ENCODE measurements at places on chromosomes 6 and 20.
A peak's percentile ranks its signal among the peaks of the same experiment; 100 is the strongest.

DNA sequence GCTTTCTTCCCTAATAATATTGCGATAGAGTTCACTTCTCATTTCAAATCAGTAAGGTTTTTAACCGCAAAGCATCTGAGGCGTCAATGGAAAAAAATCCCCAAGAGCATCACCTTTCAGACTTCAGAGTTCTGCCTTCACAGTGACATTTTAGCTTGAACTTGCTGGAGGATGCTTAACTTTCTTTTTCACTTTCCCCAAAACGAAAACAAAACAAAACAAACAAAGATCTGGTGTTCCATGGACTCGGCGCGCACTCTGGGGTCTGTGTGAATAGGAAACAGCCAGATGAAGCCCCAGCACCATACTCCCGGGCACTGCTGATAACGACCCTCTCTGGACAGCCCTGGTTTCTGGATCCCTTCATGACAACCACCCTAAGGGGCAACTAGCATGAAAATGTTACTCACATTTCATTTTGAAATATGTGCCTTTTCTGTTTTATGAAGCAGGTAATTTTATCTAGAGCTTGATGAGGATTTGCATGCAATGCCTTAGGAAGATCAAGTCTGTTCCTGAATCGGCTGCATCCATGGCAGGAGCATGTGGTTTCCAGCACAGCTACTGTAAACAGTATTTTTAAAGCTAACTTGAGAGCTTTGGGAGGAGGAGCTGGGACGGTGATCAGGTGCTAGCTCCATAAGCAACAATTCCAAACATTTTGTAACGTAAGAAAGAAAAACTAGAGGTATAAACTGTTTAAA, 44.5 kb downstream of the RAMACL start:
- DNase-seq = no peak

DNA sequence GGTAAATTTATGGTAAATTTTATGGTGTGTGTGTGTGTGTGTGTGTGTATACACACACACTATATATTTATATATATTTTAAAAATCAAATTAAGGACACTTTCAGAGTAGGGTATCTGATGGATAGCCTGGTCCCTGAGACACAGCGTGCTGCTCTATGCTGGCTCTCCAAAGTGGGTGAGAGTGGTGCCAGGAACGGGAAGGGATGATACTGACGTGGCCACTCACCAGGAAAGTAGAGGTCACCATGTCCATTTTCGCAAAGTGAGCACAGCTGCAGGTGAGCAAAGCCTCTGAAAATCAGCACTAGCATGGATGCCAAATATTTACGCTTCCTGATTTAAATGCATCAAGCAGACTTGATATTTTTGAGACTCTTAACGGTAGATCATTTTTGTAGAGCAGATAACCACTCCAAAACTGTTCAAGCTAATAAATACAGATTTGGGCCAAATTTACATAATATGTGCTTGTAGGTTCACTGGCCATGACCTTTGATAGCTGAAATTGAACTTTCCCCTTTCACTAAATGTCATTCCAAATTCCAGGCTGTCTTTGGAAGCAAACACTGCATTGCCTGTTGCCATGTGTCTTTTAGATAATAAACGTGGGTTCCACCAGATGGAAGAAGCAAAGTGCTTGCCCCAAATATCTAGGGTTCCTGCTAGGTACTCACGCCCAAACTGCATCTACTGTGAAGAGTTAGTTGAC, 116.6 kb downstream of the ATXN1 start:
- no peak for DNase-seq

- no peak for DNase-seq
Observed at GRCh38 chr6:54681987-54682386, 164.6 kb upstream of the FAM83B start.

GRCh38 chr6:149910721-149911151, 12.2 kb downstream of the RAET1G start:
- DNase-seq = no peak

GRCh38 chr20:58389324-58389967, 417 bp downstream of the VAPB start:
- peak; percentile 68 for DNase-seq

DNA sequence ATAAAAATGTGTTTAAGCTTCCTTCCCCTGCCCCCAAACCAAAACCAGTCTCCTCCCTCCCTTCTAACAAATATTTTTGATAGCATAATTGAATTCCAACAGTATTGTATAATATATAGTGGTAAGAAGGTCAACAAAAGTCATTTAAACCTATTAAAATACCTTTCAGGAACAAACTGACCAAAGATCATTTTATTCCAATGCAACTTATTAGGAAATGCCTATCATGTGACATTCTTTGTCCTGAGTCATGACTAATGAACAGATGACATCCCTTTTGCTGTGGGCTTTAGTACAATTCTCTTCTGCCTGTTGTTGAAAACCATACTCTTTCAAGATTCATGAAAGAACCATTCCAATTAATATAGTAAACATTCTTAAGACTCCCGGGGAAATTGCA, 51.5 kb upstream of the TRAF3IP2 start:
- DNase-seq = no peak

- no peak for DNase-seq
Observed at GRCh38 chr6:83258517-83258916, 65.4 kb downstream of the RWDD2A start.

DNA sequence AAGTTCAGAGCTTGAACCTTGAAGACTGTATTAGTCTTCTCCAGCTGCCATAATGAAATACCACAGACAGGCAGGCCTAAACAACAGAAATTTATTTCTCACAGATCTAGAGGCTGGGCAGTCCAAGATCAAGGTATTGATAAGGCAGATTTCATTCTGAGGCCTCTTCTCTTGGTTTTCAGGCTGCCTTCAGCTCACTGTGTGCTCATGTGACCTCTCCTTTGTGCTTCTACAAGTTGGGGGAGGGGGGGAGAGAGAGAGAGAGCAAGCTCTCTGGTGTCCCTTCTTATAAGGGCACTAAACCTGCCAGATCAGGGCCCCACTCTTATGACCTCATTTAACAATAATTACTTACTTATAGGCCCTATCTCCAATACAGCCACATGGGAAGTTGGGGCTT, 102.6 kb upstream of the RSPO3 start:
- DNase-seq = no peak

DNA sequence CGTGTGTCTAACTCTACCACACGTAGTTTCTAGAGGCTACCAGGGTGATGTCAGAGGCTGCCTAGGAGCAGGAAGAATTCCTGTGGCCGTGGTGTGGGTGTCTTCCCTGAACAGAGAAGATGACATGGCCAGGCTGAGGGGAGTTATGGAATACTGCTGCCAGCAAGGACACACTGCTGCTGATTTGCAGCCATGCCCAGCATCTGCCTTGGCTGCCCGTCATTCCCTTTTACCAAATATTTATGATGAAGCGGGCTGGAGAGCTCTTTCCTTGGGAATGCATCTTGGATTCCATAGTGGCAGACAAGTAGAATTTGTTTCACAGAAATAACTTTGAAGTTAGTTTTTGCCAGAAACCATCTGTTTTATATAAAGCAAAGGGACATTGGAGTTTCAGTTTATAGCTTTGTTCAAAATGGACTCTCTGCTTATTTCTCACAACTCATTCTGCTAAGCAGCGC, 80.8 kb upstream of the VSTM2L start:
- DNase-seq = no peak

DNA sequence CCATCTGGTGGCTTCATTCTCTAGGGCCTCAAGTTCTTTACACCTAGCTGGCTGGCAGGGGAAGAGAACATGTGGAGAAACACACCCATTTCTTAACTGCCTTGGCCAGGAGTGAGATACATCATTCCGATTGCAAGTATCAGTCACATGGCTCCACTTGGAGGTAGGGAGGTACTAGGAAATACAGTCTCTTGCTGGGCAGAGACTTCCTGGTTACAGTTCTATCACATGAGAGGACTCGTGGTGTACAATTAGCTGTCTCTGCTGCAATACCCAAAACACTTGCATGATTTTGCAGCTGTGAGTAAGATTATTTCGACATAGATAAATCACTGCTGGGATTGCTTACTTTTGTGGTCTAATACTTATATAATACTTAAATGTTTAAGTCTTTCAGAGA, 51.1 kb downstream of the GTF2H5 start:
- DNase-seq = peak; percentile 58

- no peak for DNase-seq
Observed at GRCh38 chr6:122701666-122702065, 77.8 kb upstream of the FABP7 start.

DNA sequence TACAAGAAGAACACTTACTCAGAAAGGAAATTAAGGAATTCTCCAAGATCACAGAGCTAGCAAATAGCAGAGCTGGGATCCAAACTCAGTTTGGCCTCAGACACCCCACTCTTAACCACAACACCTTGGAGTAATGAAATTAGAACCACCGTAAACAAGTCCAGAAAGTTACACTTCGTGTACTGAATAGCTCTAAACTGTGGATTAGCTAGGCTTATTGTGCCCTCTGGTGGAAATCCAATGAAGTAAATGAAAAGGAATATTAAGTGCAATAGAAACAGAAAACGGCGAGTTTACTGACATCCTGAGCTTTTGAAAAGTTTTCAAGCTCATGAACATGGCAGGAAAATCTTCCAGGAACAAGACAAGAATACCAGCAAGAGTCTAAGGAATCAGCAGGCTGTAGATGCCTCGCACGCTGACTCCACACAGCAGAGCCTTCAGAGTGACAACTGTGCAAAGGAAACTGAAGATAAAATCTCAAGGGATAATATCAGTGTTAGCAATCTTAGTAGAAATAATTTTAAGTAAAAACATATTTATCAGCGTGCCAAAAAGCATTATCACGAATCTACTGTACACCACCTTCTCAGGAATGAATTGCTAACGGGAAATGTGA, 34.6 kb downstream of the FBXO5 start:
- peak; percentile 79 for DNase-seq

DNA sequence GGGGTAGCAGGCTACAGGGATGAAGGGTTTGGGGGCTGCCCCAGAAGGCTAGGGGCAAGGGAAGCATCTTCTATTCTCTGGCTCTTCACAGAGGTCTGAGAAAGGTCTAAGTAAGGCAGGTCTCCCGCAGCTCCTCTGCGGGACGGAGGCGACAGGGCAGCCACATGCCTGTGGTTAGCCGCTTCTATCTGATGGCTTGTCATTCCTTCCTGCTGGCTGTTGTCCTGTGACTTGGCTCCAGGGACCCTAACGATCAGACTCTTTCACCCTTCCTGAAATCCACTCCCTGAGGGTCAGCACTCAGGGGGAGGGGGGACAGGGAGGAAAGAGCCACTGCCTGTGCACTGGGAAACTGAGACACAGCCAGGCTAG, 673 bp downstream of the CST7 start:
- peak; percentile 75 for DNase-seq

GRCh38 chr6:10482636-10483257, 38.4 kb upstream of the GCNT2 start:
- no peak for DNase-seq

DNA sequence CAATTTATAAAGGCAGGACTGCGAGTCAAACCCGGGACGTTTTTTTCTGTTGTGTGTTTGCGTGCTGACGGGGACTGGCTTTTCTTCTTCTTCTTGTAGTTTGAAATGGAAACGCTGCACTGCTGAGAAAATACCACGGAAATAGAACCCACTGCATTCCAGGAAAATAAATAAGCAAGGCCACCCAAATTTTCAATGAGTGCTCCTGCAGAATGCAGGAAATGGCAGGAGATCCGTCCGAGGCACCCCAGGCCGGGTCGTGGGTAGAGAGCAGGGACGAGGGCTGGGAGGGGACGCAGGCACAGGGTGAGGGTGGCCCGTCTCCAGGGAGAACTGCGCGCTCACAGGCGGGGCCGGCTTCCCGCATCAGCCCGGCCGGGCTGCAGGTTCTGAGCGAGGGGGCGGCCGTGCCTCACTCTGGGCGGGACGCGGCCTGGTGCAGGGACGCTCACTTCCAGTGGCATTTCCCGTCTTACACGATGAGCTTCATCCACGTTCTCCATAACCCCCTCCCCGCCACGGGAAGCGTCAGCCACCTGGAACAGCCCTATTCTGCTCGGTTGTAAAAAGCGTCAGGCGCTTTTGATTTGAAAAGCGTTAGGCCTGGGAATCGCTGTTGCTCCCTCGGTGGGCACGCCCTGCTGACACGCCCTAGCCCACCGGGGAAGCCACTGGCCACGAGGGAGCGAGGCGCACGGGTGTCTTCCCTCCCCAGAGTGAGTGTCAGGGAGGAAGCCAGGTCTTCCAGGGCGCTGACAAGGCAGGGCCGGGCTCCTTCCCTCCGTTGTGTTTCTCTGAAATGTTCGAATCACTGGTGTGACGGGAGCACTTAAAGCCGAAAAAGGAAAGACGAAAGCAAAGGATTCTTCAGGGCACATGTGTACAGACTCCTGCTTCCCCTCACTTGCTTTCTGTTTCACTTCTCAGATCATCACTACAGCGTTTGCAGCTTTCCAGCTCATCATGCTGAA, 17.9 kb upstream of the EXOC2 start:
- DNase-seq = peak; percentile 52

DNA sequence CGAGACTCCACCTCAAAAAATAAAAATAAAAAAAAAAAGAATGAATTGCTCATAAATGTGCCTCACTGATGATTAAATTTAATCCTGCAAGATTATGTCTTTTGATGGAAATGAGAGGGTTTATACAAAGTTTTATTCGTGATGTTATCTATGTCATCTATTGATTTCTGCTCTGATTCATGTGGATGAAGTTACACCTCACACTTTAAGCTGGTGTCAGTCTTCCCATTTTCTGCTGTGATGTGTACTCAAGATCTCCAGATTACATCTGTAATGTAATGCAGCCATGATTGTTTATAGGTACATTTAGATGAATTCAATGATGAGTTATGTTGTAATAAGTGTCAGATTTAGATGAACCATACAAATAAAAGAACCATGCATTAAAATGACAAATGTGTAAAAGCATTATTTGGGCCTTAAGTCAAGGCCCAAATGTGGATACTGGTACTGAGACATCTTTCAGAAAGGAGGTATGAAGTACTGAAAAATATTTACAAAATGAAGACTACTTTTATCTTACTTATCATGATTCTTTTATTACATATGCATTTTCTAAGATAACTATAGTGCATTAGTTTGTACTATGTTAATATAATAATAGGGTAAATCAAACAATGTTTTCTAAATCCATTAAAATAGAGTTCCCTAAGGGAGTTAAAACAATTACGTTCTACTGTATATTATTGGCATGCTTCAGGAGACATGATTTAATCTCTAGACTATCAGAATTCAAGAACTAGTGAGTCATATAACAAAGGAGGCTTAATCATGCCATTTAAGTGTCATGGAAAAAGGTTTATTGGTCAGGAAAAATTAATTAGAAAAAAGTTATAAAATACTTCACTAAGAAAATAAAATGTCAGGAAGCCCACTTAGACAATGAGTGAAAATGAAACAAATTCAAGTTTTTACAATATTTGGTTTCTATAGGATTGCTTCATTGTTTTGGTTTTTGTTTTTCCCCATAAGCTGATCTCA, 34.5 kb downstream of the HCRTR2 start:
- no peak for DNase-seq

GRCh38 chr20:63119121-63119962, 96.6 kb downstream of the YTHDF1 start:
- DNase-seq = no peak

- no peak for DNase-seq
Observed at GRCh38 chr6:43468748-43469681, 8.4 kb upstream of the TJAP1 start.

- no peak for DNase-seq
Observed at GRCh38 chr6:134720353-134721059, 229.4 kb downstream of the ALDH8A1 start.
